ENCODE measurements at places on chromosomes 13 and 19.

DNA sequence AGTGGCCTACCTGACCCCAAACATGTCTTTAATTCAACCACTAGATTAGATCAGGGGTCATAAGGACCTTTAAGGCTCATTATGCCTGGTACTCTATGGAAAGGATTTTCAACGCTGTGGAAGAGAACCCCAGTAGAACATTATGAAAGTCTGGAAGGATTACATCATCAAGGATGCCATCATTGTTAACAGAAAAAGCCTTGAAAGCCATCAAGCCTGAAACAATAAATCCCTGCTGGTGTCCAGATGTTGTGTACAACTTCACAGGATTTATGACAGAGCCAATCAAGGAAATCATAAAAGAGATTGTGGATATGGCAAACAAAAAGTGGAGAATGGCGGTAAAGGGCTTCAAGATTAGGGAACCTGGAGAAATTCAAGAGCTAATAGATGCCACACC is 59.7 kb downstream of the NAA16 start:
- no peak for DNase-seq

GRCh38 chr19:50803633-50804419 is 13.6 kb downstream of the ACP4 start:
- no peak for DNase-seq

DNA sequence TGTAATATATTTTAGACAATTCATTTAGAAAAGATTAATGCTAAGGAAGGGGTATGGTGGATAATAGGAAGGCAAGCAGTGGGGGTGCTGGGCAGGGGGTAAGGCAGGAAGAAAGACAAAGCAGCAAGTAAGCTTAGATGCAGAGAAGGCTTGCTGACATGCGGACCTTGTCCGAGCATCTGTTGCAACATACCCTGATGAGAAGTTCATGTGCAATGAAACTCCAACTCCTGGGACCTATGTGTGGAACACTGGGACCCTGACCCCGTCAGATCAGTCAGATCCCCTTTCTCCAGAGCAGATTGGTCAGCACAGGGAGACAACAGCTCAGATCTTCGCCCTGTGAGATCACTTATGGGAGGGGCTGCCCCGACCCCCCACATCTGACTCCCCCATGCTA is 71.3 kb upstream of the ZNF599 start:
- DNase-seq = no peak

DNA sequence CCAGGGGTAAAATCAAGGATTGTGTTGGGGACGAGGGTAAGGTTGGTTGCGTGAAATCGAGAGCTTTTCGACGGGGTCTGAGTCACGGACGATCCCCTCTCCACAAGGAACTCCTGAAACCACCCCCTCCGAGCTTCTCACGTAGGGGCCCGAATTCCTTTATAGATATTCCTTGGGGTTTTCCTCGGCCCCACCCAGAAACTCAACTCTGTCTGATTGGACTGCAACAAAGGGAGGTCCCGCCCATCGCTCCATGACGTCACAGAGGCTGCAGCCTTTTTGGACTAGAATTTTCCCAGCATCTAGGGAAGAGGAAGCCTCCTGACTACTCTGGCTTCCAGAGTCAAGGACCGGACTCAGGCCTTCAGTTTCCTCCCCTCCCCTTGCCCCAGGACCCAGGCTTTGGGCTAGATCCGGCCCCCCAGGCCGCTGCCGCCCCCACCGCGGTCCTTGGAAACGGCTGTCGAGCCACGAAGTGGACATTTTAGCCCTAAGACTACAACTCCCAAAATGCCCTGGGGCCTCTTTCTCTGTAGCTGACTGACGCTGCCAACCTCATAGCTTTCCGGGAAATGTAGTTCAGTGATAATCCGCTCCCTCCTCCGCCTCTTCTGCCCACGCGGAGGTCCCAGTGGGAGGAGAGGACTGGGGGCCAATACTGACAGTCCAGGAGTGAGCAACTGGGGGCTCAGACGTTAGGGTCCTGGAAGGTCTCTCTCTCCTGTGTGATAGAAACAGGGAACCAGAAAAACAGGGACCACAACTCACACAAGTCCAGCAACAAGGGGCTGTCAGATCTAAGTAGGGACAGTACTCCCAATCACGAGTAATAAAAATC is at the start of gene IZUMO1:
TSS of gene IZUMO1 (minus strand) at position 172 of the 838 bp plus-strand sequence. CDS start 1,050 bp downstream, outside the sequence.
- peak; percentile 72 for DNase-seq

DNA sequence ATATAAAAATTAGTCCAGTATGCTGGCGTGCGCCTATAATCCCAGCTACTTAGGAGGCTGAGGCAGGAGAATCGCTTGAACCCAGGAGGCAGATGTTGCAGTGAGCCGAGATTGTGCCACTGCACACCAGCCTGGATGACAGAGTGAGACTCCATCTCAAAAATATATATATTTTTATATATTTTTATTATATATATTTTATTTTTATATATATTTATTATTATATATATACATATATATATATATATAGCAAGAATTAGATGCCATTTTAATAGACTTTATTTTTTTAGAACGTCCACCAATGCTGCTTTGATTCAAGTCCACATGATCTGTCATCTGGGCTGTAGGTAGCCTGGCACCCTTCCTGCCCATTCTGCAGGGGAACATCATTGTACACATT is 3.5 kb upstream of the OR7D2 start:
- DNase-seq = no peak

- no peak for DNase-seq
Measured at GRCh38 chr13:69264362-69265334, 843.0 kb upstream of the ATXN8OS start.

DNA sequence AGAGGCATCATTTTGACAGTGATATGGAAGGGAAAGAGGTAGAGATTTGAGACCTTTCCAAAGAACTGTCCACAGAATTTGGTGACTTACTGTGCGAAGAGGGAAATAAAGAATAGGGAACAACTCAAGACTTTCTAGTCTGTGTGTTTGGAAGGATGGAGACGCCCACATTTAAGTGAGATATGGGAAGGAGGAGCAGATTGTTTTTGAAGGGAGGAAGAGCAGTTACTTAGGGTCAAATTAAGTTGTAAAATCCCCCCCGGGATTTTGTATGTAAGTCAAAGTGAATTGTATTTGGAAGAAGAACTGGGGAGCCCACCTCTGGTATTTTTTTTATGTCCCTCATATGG is 1.2 kb downstream of the USPL1 start:
- DNase-seq = no peak

GRCh38 chr19:33767898-33768413 is 28.7 kb upstream of the KCTD15 start:
- no peak for DNase-seq

- no peak for DNase-seq
Measured at GRCh38 chr19:51644636-51645271, 1.9 kb downstream of the SIGLEC14 start.

DNA sequence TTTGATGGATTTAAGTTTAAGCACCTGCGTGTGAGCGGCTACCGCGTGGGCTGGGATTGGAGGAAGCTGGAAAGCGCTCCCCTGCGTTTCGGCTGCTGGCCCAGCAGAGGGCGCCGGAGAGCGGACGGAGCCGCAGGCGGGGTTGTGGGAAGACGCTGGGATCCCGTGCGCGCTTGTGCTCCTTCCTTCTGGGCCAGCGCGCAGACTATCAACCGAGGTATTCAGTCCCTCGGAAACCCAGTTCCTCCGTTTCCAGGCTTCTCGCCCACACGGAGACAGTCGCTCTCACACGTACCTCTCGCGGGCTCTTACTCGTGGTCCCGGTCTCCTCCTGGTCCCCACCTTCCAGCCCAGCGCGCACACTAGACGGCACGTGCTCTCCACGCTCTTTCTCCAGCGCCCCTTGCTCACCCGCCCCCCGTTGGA is 28.8 kb downstream of the EPN1 start:
- no peak for DNase-seq

DNA sequence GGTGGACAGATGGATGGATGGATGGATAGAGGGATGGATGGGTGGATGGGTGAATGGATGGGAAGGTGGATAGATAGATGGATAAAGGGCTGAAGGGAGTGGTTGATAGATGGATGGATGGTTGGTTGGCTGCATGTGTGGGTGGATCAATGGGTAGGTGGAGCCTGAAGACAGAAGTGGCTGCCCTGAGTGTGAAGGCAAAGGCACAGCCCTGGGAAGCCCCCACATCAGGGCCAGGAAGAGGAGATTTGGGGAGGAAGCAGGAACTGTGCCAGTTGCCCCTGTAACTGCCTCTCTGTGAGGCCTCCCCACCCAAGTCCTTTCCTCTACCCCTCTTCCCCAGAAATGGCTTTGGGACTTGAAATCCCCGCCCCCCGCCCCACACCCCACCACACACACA is 43.4 kb upstream of the NFIC start:
- no peak for DNase-seq

DNA sequence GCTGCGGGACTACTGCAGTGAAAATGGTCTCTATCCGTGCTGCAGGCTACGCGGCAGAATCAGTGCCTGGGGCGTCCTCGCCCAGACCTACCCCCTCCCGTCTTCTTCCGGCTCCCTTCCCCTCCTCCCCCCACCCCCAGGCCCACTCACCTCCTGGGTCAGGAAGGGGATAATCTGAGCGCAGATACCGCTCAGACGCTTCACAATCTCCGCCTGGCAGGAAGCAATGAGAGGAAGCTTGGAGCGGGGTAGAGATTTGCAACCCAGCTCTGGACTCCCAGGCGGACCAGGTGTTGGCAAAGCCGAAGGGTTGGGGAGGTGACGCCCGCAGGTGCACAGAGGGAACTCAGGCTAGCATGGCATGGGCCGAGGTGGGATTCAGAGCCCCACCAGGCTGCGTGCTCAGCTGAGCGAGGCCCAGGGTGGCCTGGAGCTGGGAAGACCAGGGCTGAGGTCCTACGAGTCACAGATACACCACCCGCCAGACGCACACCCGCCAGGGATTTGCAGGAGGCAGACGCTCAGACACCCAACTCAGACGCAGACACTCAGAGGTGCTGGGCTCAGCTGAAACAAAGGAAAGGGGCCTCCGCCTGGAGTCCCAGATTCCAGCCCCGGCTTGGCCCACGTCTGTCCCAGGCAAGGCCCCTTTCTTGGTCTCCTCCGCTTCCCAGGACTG is 4.1 kb downstream of the TLE2 start:
- DNase-seq = no peak

Data from kidney epithelial cell (primary cell).